Ovary (tissue), 10 donors: ENCODE measurements at places on chromosomes 6 and 20.
A peak's percentile ranks its signal among the peaks of the same experiment; 100 is the strongest.

- H3K27ac ChIP-seq, result no peak overlapping the region
- no peaks in the 10 kb centered on the region for H3K36me3 ChIP-seq
Measured at GRCh38 chr6:23174781-23175361, 605.5 kb downstream of the HDGFL1 start.

DNA sequence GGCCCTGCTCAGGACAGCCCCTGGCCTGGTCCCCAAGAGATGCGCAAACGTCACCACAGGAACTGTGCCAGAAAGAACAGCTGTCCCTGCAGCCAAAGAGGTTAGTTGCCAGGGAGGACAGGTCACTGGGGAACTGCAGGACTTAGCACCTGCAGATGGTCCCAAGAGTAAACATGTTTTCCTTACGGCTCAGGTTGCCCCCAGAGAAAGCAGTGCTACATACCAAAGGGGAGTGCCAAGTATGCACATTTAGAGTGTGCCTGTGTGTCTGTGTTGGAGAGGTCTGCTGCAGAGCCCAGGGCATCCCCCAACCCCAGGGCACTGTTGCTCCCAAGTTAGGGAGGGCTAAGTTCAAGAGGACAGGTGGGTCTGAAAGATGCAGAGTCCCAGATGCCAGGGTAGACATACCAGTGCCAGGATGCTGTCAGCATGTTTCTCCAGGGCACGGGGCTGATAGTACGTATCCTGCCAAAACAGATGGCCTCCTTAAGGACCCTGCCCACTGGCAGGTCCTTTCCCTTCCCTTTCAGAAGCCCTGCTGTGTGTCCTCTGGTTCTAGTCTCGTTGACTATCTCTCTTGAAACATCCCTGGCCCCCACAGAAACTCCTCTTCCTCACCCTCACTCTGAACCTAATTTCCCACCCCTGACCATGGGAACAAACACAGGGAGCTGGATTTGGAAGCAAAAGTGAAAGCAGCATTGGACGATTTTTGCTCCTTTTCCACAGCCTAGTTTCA is 1.3 kb downstream of the ABHD16A start:
- no peak for DNase-seq
- peaks cover 11% of the 10 kb centered on the region for H3K4me1 ChIP-seq
- no peaks in the 10 kb centered on the region for H3K36me3 ChIP-seq
- H3K4me3 ChIP-seq, result peak overlapping the region; percentile 58

- H3K27me3 ChIP-seq, result no peaks in the 10 kb centered on the region
- H3K4me3 ChIP-seq, result no peak overlapping the region
- no peaks in the 10 kb centered on the region for H3K4me1 ChIP-seq
- DNase-seq, result peak; percentile 76
Measured at GRCh38 chr6:152642578-152643375, 5.6 kb upstream of the SYNE1 start.

DNA sequence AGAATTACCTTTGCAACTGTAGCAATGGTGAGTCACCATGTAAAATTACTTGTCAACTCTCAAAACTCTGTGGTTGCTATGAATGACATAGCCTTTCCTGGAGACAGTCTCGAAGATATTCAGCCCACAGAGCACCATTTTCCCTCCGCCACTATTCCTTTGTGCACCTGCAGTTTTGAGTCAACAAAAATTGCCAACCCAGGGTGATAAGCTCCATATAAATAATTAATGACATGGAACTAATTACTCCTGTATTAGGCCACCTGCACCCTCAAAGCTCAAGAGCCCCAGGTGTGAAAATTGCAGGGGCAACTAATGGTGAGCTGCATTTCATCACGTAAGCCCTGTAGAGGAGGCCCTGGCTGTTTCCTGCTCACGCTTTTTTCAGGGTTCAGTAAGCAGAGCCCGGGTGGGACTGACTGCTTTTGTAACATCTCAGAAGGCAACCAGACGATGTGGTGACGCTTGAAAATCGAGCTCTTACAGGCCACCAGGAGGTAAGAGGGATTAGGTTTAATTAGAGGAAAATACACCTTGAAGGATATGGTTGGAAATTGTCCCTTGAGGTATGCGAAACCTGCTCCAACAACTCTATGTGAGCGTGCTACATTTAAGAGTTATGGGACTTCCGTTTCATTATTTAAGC is 70.8 kb downstream of the BMP2 start:
- H3K4me3 ChIP-seq, result no peak overlapping the region
- H3K4me1 ChIP-seq, result peaks cover under 1% of the 10 kb centered on the region
- no peaks in the 10 kb centered on the region for H3K36me3 ChIP-seq
- no peak overlapping the region for H3K27ac ChIP-seq

DNA sequence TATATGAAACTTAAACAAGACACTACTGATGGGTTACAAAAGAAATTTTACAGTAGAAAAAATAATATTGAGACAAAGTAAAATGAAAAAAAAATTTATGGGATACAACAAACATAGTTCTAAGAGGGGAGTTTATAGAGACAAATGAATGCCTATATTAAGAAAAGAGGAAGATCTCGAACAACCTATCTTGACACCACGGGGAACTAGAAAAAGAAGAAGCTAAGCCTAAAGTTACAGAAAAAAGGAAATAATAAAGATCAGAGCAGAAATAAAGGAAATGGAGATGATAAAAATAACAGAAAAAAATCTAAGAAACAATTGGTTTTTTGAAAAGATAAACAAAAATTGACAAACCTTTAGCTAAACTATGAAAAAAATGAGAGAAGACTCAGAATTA is 9.1 kb upstream of the ECHDC1 start:
- H3K36me3 ChIP-seq, result no peaks in the 10 kb centered on the region
- no peak overlapping the region for H3K4me3 ChIP-seq
- no peaks in the 10 kb centered on the region for H3K4me1 ChIP-seq

GRCh38 chr6:82954356-82954755 is 111.3 kb downstream of the UBE3D start:
- no peaks in the 10 kb centered on the region for H3K4me1 ChIP-seq
- H3K4me3 ChIP-seq, result no peak overlapping the region
- no peak for DNase-seq
- no peaks in the 10 kb centered on the region for H3K36me3 ChIP-seq

DNA sequence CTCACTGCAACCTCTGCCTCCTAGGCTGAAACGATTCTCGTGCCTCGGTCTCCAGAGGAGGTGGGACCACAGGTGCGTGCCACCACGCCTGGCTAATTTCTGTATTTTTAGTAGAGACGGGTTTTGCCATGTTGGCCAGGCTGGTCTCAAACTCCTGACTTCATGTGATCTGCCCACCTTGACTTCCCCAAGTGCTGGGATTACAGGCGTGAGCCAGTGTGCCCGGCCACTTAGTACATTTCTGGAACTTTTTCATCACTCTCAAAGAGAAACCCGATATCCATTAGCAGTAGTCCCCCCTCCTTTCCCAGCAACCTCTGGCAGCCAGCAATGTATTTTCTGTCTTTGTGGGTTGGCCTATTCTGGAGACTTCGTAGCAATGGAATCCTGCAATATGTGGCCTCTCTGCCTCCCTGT is 109.8 kb downstream of the JARID2 start:
- no peak overlapping the region for H3K4me3 ChIP-seq
- no peak for DNase-seq
- peaks cover 5% of the 10 kb centered on the region for H3K4me1 ChIP-seq
- no peaks in the 10 kb centered on the region for H3K36me3 ChIP-seq

GRCh38 chr20:3111507-3111906 is 27.0 kb upstream of the AVP start:
- no peak overlapping the region for H3K27ac ChIP-seq
- H3K27me3 ChIP-seq, result no peaks in the 10 kb centered on the region
- no peaks in the 10 kb centered on the region for H3K4me1 ChIP-seq
- no peak for DNase-seq

DNA sequence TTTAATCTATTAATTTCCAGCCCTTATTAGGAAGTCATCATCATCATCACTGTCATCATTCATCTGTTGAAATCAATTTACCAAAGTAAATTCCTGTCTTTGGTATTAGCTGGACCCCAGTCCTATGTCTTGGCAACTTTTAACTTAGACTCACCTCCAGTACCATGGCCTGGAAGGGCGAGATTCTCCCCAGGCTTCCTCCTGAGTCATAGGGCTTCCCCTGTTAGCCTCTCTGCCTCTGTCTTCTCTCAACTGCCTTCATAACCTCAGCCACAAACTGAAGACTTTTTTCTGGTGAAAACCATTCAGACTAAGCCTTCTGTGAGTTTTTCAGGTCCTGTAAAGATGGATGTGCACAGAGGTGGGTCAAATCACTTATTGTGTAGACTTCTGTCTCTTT is 95.0 kb downstream of the NKAIN2 start:
- H3K27ac ChIP-seq, result no peak overlapping the region
- no peaks in the 10 kb centered on the region for H3K4me1 ChIP-seq
- H3K27me3 ChIP-seq, result no peaks in the 10 kb centered on the region

GRCh38 chr6:4323322-4323721 is 187.9 kb upstream of the ECI2 start:
- H3K4me1 ChIP-seq, result no peaks in the 10 kb centered on the region
- no peak overlapping the region for H3K4me3 ChIP-seq
- no peak overlapping the region for H3K27ac ChIP-seq
- H3K36me3 ChIP-seq, result no peaks in the 10 kb centered on the region

DNA sequence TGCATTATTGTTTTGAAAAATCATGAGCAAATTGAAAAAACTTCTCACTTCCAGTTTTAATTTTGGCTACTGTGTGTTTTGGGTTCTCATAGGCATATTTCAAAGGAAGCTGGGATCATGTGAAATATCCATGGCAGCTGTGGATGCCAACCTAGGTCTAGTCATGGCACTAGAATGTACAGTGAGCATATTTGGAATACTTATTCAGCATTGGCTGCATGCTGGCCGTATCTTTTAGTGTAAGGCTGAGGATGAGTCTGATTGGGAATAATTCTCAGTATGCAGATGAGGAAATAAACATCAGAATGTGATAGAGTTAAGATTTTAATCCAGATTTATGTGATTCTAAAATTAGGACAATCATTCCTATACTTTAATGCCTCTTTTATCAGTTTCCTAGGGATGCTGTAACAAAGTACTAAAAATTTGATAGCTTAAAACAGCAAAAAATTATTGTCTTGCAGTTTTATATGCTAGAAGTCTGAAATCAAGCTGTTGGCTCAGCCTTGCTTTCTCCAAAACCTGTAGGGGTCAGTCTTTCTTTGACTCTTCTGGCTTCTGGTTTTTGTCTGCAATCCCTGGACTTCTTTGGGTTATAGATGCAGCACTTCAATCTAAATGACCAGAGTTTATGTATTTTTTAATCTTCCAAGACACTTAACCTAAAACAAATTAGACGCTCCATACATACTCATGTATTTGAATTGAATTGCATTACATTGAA is 37.7 kb upstream of the DEFB112 start:
- no peaks in the 10 kb centered on the region for H3K4me1 ChIP-seq
- no peak overlapping the region for H3K4me3 ChIP-seq
- no peak for DNase-seq
- no peaks in the 10 kb centered on the region for H3K36me3 ChIP-seq
- no peak overlapping the region for H3K27ac ChIP-seq

- H3K27me3 ChIP-seq, result no peaks in the 10 kb centered on the region
- H3K4me3 ChIP-seq, result no peak overlapping the region
- H3K27ac ChIP-seq, result no peak overlapping the region
- no peaks in the 10 kb centered on the region for H3K36me3 ChIP-seq
- H3K4me1 ChIP-seq, result peaks cover 18% of the 10 kb centered on the region
- no peak for DNase-seq
Measured at GRCh38 chr20:34369265-34369664, 6.2 kb downstream of the ITCH start.

DNA sequence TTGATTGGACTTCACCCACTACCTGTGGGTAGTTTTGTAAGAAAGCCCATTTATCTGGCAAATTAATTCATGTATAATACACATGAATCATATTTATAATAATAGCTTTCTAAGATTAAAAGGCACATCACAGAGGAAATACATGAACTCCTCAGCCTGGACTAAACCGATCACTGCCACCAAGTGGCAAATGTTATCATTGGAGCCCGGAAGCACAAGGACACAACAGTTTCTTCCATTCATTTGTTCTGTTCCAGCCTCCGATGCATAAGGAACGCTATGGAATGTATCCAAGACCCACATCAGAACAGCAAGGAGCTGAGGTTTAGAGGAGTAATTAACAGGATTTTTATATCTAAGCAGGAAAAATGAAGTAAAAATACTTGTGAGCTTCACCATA is 13.9 kb upstream of the IPCEF1 start:
- no peak overlapping the region for H3K4me3 ChIP-seq
- H3K36me3 ChIP-seq, result no peaks in the 10 kb centered on the region
- no peak overlapping the region for H3K27ac ChIP-seq
- no peak for DNase-seq

DNA sequence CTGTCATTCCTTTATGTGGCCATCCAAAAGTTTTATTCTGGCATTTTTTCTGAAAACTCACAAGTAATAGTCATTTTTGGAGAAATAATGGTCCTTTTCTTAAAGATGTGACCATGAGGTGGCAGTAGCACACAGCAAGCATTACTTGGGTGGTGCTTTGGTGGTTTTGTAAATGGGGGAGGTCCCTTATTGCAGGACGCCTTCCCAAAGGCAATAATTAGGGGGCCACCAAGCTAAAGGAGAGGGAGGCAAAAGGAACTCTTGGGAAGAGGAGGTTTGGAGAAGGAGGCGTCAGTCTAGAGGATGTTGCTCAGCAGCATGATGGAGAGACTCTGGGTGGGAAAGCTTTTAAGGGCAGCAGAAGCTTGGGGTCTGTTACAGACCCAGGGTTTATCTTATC is 422.6 kb upstream of the MMS22L start:
- H3K4me3 ChIP-seq, result no peak overlapping the region
- no peaks in the 10 kb centered on the region for H3K36me3 ChIP-seq
- H3K27ac ChIP-seq, result no peak overlapping the region
- no peaks in the 10 kb centered on the region for H3K27me3 ChIP-seq
- DNase-seq, result no peak
- H3K4me1 ChIP-seq, result no peaks in the 10 kb centered on the region

- H3K27ac ChIP-seq, result no peak overlapping the region
- DNase-seq, result no peak
- no peaks in the 10 kb centered on the region for H3K36me3 ChIP-seq
- H3K4me3 ChIP-seq, result no peak overlapping the region
- H3K27me3 ChIP-seq, result no peaks in the 10 kb centered on the region
Measured at GRCh38 chr20:9942736-9943135, 92.1 kb upstream of the ANKEF1 start.

DNA sequence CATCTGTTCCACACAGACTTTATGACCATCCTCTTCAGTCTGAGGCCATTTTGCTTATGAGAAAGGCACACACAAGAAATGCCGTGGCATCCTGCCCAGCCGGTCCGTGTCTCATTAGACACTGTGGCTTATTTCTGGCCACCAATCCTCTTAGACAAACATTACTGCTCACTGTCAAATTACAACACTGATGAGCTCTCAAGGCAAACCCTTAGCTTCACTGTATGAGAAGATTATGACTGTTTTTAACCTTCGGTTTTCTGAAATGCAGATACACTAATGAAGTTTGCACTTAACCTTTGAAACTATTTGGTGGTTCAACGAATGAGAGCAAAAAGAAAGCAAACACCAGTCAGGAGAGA is 50.5 kb upstream of the DST start:
- H3K27me3 ChIP-seq, result no peaks in the 10 kb centered on the region
- peaks cover 6% of the 10 kb centered on the region for H3K4me1 ChIP-seq
- peak overlapping the region; percentile 51 for H3K27ac ChIP-seq
- no peaks in the 10 kb centered on the region for H3K36me3 ChIP-seq
- peak; percentile 67 for DNase-seq

- H3K27me3 ChIP-seq, result no peaks in the 10 kb centered on the region
- no peak overlapping the region for H3K27ac ChIP-seq
- no peak overlapping the region for H3K4me3 ChIP-seq
- no peaks in the 10 kb centered on the region for H3K36me3 ChIP-seq
Measured at GRCh38 chr6:57195457-57195856, 23.3 kb downstream of the BAG2 start.
